ENCODE measurements at places on chromosomes 5 and 9.

- DNase-seq, result no peak
Measured at GRCh38 chr9:136673975-136674785, 11.5 kb downstream of the EGFL7 start.

- no peak for DNase-seq
Measured at GRCh38 chr5:138096997-138097828, 13.4 kb downstream of the WNT8A start.

DNA sequence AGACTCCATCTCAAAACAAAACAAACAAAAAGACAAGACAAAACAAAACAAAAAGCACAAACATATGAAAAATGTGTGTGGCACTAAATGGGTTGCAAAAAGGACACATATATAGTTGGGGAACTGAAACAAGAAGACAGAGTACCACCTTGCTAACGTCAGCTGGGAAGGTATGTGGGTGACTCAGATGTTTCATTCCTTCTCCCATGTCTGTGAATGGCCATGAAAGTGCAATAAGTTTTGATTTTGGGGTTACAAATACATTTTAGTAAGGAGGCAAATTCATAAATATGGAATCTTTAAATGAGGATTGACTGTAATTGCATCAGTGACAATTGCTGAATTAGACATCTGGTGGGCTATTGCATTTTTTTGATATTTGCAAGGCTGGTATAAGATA is 81.6 kb upstream of the KLF4 start:
- no peak for DNase-seq

GRCh38 chr9:97293207-97293721 is 14.2 kb upstream of the CCDC180 start:
- DNase-seq, result no peak

DNA sequence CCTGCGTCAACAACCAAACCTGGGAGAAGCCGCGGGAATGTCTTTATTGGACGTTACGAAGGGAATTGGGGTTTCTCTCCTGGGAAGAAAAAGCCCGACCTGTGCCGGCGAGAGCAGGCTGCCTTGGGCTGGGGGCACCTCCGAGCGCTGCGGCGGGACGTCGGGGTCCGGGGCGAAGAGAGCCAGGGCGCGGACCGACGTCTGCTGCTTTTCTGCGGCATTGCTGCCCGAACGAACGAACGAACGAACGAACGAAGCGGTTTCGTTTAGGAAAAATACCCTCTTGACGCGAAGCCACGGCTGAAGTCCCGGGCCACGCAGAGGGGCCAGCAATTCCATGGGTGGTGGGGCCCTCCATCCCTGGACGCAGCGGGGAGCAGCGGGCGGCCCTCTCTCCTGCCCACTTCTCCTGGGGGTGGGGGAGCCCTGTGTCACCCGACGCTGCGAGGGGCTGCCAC is 4.8 kb upstream of the PITX1 start:
- DNase-seq, result no peak

- DNase-seq, result peak; percentile 9
Measured at GRCh38 chr5:35436400-35437057, 181.1 kb upstream of the SPEF2 start.

DNA sequence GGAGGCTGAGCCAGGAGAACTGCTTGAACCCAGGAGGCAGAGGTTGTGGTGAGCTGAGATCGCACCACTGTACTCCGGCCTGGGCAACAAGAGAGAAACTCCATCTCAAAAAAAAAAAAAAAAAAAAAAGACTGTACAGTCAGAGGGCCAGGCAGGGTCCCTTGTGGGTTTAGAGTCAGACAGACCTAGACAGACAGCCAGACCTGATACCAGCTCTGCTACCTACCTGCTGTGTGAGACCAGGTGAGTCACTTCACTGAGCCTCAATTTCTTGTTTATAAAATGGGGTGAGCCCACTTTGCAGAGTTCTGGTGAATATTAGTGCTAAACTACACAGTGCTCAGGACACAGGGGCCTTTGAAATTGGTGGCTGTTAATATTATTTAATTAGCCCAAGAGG is 19.7 kb downstream of the TRIM14 start:
- no peak for DNase-seq

- no peak for DNase-seq
Measured at GRCh38 chr9:104286799-104287198, 192.7 kb downstream of the SMC2 start.

GRCh38 chr5:127909066-127909465 is 174.5 kb upstream of the SLC12A2 start:
- peak; percentile 3 for DNase-seq

GRCh38 chr5:80284720-80285119 is 28.9 kb upstream of the SERINC5 start:
- DNase-seq, result peak; percentile 6

GRCh38 chr5:123936548-123936947 is 424.6 kb downstream of the CSNK1G3 start:
- no peak for DNase-seq

GRCh38 chr9:23663536-23663935 is 162.5 kb downstream of the ELAVL2 start:
- no peak for DNase-seq

GRCh38 chr9:16003785-16004184 is 450.9 kb downstream of the CCDC171 start:
- no peak for DNase-seq

DNA sequence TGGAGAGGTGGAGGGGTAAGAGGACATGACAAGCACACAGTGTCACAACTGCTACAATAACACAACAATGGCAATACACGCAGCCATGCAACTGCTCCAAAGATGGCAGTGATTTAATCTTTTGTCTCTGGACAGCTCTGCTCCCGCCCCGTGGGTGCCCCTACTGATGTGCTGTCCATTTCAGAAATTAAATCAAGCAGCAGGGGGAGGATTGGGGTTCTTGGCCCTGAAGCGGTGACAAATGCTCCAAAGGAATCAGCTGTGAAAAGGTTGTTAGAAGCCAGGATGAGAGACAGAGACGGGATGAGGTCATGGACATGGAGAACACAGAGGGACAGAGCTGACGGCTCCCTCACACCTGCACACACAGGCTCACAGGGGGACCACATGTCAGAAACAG is 22.6 kb downstream of the CNTFR start:
- DNase-seq, result no peak

DNA sequence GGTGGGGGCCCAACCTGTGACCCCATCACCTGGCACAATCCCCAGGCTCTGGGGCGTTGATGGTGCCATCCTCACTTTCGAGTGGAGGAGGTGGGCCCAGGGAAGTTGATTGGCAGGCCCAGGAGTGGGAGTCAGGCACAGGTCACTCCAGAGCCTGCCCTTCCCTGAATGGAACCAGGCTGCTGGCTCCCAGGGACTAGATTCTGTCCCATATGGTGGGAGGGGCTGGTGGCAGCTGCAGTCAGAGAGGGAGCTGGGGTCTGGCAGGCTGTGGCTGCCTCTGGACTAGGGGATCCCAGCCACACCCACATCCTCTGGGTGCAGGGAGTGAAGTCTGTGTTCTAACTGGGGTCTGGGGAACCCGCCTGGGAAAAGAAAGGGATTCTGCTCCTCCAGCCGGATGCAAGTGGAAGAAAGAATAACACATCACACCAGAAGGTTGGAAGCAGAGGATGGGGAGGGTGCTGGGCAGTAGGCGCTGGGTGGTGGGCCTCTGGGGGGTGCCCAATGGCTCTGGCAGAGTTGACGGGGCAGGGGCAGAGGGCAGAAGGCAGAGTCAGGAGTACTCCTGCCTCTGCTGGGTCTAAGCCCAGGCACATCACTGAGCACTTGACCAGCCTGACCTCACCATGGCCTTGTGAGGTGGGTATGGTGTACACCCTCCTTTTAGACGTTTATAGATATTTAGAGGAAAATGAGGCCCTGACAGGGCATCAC is 25.8 kb downstream of the CEL start:
- no peak for DNase-seq

DNA sequence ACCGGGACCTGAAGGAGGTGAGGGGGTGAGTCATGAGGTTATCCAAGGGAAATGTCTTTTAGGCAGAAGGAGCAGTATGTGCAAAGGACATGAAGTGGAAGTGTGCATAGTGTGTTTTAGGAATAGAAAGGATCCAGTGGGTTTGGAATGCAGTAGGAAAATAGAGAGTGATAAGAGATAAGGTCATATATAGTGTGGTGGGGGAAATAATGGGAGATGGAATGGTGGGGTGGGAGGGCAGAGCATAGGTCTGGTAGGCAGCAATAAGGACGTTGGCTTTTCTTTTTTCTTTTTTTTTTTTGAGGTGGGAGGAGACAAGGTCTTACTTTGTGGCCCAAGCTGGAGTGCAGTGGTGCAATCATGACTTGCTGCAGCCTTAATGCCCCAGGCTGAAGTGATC is 17.8 kb downstream of the SNX24 start:
- DNase-seq, result no peak

GRCh38 chr5:83470526-83471404 is 779 bp upstream of the VCAN start:
- no peak for DNase-seq

DNA sequence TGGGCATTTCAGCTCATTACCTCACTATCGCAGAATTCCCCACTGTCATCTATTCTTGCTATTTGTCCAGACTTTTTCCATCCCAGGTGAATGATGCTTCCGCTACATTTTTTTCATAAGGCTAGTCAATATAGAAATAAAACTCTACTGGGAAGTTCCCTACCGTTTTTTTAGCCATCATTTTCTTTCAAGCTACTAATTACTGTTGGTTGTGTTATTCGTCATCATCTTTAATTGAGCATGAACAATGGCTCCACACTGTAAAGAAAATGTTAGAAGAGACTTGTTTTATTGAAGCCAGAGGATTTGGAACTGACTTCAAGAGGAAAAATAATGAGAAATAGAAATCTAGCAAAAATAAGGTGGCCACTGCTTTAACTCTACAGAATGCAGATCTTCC is 265.0 kb downstream of the ZNF608 start:
- DNase-seq, result no peak

DNA sequence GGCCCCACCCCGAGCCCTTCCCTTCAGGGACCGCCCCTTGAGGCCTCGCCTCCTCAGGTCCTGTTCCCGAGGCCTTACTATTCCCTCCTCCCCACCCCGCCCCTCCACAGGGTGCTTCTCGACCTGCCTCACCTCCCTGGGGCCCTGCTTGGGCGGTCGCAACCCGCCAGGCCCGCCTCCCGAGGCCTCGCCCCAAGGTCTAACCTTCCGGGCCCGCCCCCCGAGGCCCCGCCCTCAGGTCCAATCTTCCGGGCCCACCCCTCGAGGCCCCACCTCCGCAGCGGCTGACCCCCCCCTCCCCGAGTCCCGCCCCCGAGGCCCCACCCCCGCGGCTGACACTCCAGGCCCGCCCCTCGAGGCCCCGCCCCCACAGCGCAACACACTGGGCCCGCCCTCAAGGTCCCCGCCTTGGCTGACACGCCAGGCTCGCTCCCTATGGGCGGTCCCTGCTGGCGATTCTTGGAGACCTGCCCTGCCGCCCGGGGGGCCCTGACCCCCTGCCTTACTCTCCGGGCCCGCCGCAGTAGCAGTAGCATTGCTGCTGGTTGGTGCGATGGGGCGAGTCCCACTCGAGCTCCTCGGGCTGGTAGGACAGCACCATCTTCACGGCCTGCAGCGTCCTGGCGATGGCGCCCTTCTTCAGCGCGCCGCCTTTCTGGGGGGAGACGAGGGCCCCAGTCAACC is 8.2 kb downstream of the PHF19 start:
- peak; percentile 98 for DNase-seq

DNA sequence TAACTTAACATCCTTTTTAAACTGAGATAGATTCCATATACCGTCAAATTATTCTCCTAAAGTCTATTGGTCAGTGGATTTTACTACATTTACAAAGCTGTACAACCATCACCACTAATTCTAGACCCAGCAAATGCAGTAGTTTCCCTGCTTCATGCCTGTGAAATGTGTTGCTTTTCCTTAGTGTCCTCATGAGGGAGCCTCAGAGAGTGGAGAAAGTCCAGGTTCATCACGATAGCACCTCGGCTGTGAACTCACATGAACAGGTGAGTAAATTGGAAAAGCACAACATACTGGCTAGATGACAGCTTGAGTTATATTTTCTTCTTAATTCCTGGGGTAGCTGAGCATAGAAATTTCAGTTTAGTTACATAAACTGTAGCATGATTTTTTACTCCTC is 653.7 kb downstream of the MTRR start:
- DNase-seq, result no peak

DNA sequence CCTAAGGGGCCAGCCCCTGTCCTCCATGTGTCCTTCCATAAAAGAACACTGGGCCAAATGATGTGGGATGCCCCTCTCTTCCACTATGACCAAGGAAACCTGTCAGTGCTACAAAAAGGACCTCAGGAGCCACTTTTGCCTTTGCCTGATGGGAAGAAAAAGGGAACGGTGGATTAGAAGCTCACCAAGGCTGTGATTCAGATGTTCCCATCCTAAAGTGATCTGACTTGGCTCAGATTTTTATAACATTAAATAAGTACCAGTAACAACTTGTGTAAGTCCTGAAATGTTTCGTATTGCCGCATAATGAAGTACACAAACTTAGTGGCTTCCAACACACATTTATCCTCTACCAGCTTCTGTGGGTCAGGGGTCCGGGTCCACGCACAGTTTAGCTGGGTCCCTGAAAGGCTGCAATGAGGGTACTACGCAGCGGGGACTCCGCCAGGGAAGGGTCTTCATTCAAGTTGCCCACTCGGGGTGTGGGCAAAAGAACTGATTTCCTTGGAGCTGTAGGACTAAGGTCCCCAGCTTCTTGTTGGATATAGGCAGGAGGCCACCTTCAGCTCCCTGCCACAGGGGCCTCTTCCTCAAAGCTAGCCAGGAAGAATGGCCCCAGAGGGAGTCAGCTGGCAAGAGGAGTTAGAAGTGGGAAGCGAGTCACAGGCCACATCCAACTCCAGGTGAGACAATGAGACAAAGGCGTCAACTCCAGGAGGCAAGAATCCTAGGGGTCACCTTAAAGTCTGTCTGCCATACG is 60.4 kb downstream of the RAPGEF1 start:
- no peak for DNase-seq

GRCh38 chr5:351921-352245 is 30.4 kb downstream of the AHRR start:
- no peak for DNase-seq

GRCh38 chr5:5293029-5293428 is 129.4 kb upstream of the ICE1 start:
- no peak for DNase-seq

DNA sequence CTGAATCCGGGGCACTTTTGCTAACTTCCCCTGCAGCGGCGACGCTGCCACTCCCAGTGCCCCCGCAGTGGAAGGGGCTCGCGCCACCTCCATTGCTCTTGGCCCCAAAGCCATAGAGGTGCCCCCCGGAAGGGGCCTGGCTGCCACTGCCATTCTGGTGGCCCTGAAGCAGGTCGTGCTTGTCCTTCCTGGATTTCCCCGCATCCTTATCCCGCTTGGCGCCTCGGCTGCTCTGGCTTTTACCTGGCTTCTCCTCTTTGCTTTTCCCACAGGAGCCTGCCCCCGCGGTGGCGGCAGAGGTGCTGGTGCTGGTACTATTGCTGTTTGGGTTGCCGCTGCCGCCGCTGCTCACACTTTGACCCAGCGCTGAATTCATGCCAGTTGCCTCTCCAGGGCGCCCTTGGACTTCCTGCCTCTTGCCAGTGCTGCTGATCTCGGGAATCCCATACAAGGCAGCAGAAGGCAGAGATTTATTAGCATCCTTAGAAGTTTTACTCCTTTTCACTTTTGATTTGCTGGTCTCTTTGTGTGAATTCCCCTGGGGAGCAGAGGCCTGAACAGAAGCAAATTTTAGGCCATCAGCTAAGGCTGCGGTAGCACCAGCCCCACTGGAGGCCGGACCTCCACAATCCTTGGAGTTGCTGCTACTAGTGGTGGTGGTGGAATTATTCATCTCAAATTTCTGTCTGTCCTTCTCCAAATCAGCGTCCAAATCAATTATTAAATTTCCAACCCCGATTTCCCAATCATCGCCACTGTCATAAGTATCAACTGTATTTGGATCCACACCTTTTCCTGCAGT is 2.1 kb downstream of the ZNF608 start:
- DNase-seq, result no peak

All from CD4-positive, alpha-beta T cell treated with Interferon alpha-2 for 1 hour (primary cell).